ENCODE measurements at places on chromosomes 2 and 18.

GRCh38 chr2:211061612-211062296 lies 505.4 kb downstream of the CPS1 start:
- DNase-seq: no peak

DNA sequence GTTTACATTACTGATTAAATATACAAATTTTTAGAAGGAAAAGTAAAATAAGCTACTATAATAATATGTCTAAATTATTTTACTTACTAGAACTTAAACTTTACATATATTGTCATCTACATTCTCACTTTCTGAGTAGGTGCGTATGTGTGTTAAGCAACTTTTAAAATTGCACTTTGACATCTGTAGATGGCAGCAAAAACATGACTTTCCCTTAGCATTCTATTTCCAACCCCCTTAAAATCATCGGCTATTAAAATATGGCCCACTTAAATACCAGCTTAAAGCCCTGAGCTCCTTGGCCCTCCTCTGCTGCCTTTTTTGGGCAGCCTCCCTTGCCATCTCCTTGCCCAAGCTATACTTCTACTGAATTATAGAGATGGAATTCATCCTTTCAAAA lies 78.0 kb downstream of the UPP2 start:
- DNase-seq: no peak

GRCh38 chr2:175430236-175430635 lies 248.7 kb upstream of the ATP5MC3 start:
- DNase-seq: no peak

DNA sequence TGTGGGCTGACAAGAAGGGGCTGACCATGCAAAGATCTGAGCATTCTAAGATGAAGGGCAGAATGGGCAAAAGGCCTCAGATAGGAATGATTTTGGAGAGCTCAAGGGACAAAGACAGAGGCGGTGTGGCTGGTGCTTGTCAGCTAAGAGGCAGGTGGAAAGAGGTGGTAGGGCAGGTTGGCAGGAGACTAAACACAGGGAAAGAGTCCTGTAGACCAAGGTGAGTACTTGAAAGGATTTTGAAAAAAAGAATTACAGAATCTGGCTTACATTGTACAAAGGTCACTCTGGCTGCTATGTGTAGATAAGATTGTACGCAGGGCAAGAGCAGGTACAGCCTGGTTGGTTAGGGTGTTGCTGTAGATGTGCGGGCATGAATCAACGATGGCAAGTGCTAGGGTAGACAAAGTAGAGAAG lies 50.6 kb downstream of the STK39 start:
- DNase-seq: no peak

- no peak for DNase-seq
Measured at GRCh38 chr2:33583194-33583938, 15.7 kb downstream of the FAM98A start.

- no peak for DNase-seq
Measured at GRCh38 chr2:240456447-240457222, 21.2 kb downstream of the GPC1 start.

GRCh38 chr18:54210463-54210862 lies 14.0 kb downstream of the MBD2 start:
- DNase-seq: no peak

DNA sequence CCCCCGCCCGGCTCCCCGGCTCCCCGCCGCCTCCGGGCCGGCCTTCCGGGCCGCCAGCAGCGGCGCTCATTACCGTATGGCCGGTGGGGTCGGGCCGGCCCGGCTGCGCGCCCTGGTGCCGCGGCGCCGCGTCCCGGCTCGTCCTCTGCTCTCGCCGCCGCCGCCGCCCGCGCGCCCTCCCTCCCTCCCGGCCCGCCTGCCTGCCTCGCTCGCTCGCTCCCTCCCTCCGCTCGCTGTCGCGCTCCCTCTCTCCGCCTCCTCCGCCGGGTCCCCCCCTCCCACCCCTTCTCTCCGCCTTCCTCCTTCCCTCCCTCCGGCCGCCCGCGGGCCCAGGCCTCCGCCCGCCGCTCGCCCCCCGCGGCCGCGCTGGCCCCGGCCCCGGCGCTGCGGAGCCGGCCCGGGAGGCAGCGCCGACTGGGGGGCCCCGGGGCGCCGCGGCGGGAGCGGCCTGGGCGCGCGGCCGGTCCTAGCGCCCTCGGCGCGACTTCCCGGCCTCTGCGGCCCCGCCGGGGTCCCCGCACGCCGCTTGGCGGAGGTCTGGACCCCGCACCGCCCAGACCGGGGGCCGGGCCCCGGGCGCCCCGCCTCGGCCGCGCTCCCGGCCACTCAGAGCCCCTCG lies at the start of gene DNMT3A:
Gene DNMT3A, minus strand, starts transcription at position 173 of the 619 bp plus-strand sequence. CDS start 27,941 bp downstream, outside the sequence.
- DNase-seq: peak; percentile 47

- DNase-seq: no peak
Measured at GRCh38 chr18:62331581-62332356, 6.7 kb downstream of the TNFRSF11A start.

DNA sequence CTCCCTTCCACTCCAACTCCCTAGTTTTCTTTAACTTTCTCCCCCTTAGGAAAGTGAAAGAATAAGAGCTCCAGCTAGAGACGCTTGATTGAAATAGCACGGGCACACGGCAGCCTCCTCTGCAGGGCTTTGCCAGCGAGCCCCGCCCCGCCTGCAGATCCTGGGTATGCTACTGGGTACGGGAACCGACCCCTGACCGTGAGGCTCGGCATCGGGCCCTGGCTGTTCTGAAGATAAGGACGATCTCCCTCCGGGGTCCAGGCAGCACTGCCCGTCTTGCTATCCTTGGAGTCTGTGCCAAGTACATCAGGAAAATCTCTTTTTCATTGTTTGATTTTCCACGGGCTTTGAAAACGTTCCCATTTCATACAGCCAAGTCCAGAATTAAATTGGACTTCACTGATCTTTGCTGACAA lies 284.5 kb downstream of the MTX2 start:
- peak; percentile 13 for DNase-seq

DNA sequence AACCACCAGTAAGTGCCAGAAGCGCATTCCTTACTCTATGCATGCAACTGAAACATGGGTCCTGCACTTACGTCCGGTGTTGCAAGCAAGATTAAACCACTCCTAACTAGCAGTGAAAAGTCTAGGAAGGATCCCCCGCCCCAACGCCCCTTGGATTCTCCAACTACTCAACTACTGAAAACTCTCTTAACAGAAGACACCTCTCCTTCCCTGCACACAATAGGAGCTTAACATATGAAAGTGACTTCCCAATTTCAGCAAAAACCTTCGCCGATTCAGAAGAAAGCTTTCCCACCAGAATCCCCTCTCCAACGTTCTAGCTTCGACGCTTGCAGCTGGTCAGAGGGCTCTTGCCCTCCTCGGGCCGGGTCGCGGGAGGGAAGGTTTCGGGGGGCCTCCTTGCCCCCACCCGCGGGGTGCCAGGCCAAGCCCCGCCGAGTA lies 578 bp downstream of the IWS1 start:
- DNase-seq: peak; percentile 45

DNA sequence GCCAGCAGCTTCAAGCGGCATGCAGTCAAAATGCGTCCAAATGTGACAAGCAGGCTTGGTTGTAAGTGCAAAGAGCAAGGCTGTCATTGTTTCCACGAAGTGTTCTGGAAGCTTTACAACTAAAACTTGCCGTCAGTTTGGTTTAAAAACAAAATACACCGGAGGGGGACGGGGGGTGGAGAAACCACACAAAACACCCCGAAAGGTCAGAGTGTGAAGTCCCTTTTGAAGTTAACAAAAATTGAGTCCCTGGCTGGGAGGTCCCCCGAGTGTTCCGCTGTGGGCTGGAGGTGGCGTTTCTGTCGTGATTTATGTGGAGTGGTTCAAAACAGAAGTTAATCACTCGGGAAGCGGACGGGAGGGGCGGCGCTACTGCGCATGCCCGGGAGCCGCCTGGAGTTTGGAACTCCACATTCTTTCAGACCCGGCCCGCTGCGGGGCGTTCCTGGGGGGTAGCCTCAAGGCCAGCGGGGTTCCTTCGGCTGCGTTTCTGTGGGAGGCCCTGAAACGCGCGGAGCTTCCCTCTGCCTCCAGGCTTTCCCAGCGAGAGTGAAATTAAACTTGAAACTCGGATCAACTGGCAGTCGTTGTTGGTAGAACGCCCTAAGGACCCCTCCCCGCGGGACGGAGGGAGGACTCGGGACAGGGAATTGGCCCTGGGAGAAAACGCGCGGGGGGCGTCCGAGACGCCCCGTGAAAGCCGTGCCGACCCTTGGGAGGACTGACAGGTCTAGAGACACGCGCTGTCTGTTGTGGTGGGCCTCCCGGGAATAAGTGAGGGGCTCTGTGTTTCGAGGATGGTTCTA lies 1.4 kb downstream of the TGIF1 start:
- DNase-seq: peak; percentile 71

DNA sequence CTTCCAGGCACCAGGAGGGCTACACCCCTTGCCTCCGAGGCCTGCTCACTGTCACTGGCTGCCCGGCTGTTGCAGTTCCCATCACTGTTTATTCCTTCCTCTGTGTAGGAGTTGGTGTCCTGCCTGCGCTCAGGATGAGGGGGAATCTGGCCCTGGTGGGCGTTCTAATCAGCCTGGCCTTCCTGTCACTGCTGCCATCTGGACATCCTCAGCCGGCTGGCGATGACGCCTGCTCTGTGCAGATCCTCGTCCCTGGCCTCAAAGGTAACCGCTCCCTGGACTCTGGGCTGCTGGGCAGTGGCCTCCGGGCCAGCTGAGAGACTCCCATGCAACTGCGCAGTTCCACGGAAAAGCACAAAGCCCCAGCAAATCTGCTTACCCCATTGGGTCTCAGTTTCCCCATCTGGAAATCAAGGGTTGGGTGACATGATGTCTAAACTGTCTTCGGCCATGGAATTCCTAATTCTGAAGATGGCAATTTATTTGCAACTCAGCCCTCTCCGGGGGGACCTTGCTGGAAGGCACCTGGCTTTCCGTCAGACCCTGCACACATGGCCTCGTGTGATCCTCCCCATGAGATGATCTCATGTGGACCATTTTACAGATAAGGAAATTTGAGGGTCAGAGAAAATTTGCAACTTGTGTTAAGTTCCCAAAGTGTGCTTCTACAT lies 9.4 kb downstream of the COLEC11 start:
- DNase-seq: no peak

DNA sequence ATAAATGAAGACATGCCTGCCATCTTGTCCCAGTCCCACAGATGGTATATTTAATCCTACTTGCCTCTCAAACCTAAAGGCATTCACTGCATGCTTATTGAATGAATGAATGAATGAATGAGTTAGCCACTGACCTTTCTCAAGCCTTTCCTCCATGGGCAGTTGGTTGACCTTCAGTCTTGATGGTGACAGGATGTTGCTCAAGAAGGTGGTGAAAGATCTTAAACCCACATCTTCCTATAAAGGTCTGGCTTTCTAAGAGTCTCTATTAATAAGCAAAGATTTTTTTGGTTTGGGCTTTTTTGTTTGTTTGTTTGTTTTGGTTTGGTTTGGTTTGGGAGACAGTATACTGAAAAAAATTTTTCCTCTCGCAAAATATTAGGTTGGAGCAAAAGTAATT lies 41.7 kb downstream of the KIAA2012 start:
- no peak for DNase-seq

GRCh38 chr18:36326771-36327170 lies 29.3 kb downstream of the FHOD3 start:
- DNase-seq: no peak

DNA sequence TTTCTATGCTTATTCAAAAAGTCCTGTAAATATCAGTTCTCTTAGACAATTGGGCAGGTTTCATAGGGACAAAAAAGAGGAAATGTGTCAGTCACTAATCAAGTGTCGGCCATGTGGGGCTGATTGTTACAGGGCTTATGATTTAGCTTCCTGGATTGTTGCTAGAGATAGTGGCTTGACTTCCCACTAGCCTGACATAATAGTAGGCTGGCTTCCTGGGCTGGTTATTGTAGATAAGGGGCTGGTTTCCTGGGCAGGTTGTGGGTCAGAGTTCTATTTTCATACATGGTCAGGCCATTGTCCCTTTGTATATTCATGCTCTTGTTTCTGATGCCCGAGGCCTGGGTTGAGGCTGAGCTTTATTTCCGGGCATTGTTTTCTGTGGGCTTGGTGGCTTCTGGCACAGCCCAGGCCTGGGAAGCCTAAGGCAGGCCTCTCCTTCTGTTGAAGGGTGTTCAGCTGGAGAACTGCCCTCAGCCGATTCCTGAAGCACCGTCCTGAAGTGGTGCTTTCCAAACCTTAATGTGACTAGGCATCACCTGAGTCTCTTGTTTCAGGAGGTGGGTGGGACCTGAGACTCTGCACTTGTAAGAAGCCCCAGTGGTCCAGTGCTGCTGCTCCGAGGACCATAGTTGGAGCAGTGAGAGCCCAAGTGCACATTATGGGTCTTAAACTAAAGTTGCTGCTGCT lies 37.0 kb downstream of the CD8B2 start:
- DNase-seq: no peak

DNA sequence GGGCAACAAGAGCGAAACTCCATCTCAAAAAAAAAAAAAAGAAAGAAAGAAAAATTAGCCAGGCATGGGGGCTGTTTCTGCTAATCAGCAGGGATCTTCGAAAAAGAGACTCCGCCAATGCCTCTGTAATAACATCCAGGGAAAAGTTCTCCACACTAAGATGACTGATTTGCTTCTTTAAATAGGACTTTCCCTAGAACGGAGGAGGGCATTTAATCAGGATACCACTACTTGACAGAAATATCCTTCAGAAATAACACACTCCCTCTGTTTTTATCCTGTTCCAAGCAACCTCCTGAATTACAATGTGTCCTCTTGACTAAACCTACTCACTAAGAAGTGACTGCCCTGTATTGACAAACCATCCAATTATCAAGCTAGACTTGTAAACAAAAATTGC lies 21.7 kb downstream of the REV1 start:
- DNase-seq: no peak

DNA sequence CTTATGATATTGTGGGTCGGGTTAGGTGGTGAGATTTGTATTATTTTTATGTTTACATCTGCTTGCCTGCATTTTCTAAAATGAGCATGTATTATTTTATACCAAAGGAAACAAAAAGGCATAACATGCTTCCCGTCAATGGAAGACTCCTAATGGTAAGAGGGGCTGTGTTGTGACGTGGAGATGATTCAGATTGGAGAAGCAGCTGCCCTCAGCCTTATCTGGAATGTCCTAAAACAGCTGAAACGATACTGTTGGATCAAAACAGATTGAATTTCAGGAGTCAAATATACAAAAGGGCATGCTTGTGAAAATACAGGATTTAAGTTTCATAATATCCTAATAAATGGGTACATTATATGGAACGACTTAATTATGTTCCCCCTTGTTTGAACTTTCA lies 19.0 kb downstream of the DGKD start:
- no peak for DNase-seq

GRCh38 chr2:229715895-229716507 lies 1.6 kb upstream of the DNER start:
- peak; percentile 16 for DNase-seq

- no peak for DNase-seq
Measured at GRCh38 chr18:42425025-42425424, 470.0 kb downstream of the PIK3C3 start.

DNA sequence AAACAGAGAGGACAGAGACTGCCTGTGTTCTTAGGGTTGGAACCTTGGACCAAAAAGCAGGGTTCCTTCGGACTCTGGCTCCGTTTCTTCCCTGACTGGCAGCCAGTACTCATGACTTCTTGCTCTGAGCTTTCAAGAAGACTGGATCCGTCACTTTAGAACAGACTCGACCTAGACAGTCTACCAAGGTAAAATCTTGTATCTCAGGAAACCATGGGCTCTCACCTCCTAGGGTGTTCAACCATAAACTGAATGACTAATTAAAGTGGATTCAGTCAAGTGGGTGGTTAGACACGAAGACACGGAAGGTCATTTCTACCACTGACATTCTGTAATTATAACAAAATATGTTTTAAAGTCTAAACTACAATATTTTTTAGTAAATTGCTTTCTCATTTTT lies 153.8 kb upstream of the SLC39A10 start:
- DNase-seq: no peak

GRCh38 chr18:63788447-63789096 lies 13.4 kb downstream of the SERPINB7 start:
- DNase-seq: peak; percentile 58

- no peak for DNase-seq
Measured at GRCh38 chr2:143177096-143177786, 48.0 kb downstream of the ARHGAP15 start.
